ENCODE measurements at places on chromosomes 2 and 18. TPM values are rescaled to one million over a fixed set of nuclear protein-coding genes. Genes with fewer than 3 reads are reported as not detected.

TRIP12 gene
- polyA plus RNA-seq, result 64.5 TPM

RNF144A gene
- polyA plus RNA-seq, result 0.41 TPM

CHRND gene
- not detected for polyA plus RNA-seq

MYO3B gene
- not detected for polyA plus RNA-seq

All from naive B cell (primary cell).